Activated CD4-positive, alpha-beta T cell treated with anti-CD3 and anti-CD28 coated beads, Interleukin-2, amount 50 U/mL, for 1 hour (primary cell): ENCODE measurements at places on chromosomes 6 and 20.

GRCh38 chr6:115932481-115932880 is 128.2 kb downstream of the FRK start:
- no peak for DNase-seq

DNA sequence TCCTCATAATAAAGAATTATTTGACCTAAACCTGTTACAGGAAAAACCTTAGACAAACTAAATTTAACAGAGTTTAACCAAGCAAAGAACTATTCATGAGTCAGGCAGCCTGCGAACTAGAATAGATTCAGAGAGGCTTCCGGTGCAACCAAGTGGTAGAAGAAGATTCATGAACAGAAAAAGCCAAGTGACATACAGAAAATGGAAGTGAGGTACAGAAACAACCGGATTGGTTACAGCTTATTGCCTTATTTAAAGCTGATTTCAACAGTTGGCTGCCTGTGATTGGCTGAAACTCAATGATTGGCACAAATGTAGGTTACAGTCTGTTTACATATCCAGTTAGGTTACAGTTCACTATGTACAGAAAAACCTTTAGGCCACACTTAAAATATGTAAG is 10.1 kb downstream of the PPP1R3G start:
- no peak for DNase-seq

GRCh38 chr20:5008759-5009158 is 7.4 kb upstream of the SLC23A2 start:
- DNase-seq, result no peak

- no peak for DNase-seq
These were observed 403.4 kb downstream of the HDGFL1 start for GRCh38 chr6:22972771-22973170.

DNA sequence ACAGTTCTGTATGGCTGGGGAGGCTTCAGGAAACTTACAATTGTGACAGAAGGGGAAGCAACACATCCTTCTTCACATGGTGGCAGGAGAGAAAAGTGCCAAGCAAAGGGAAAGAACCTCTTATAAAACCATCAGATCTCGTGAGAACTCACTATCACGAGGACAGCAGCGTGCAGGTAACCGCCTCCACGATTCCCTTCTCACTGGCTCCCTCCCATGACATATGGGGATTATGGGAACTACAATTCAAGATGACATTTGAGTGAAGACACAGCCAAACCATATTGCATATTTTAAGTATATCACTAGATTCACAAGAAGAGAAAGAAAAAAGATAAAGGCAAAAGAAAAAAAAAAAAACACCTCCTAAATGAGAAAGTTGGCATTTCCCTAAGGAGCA is 431.9 kb upstream of the RGS17 start:
- no peak for DNase-seq

DNA sequence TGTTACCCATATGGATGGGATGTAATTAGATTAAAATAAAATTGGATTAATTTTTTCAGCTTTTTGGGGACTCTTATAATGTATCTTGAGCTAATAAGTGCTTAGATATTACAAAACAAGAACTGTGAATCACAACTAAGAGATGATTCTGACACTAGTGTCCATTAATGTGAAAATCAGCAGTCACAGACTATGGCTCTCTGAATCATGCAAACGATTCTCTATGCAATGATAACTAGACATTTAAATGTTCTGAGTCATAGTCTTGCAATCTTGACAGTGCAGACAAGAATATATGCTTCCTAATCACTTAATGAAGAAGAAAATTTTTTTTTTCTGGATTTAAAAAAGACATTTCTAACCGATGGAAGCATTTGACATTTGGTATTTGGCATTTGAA is 82.2 kb upstream of the OPRM1 start:
- no peak for DNase-seq

DNA sequence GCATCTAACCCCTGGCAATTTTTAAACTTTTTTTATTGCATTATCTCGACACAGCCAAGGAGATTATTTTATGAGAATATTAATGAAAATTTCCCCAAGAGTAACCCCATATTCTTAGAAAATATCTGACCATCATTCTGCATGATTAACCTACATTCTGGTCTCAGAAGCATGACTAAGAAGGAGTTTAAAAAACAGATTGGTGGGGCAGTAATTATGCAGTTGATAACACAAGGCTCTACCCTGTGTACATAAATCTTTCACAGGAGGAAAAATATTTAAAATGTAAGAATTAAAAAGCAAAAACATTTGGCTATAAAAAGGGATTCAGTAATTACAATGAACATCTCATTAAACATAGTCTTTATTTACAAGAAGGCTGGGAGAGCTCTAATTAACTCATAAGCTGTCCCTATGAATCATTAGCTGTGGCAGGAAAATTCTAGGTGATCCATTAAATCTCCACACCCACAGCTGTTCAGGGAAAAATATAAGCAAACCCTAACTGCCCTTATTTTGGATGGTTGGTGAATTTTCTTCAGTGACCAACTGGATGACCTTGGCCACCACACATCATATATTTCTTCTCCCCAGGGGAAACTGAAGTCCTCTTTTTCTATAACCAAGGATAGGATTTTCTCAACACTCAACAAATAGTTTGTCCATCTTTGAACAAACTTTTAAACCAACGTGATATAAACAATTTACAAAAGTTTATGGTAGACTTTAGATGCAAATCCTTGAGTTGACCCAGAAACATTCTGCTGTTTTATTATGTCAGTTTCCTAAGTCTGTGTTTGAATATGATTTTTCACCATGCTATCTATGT is 59.5 kb downstream of the PDE7B start:
- no peak for DNase-seq

DNA sequence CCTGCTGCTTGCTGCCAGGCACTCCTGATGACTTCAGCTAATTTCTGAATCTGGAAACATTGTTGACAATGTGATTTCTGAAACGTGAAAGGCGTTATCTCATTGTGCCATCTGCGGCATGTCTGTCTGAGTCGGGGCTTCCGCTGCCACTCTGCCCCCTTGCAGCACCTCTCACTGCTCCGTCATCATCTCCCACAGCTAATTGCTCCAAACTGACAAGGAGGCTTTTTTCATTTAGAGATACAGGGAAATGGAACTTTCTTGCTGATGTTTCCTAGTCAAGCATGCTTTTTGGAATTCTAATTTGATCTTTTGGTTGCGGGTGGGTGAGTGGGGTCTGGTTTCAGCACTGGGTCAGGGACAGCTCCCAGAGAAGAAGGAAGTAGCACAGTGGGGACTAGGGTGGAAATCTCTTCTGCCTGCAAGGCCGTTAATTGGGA is 233.5 kb downstream of the DHX35 start:
- DNase-seq, result no peak

- no peak for DNase-seq
These were observed 16.0 kb downstream of the CNBD2 start for GRCh38 chr20:35984382-35984781.

DNA sequence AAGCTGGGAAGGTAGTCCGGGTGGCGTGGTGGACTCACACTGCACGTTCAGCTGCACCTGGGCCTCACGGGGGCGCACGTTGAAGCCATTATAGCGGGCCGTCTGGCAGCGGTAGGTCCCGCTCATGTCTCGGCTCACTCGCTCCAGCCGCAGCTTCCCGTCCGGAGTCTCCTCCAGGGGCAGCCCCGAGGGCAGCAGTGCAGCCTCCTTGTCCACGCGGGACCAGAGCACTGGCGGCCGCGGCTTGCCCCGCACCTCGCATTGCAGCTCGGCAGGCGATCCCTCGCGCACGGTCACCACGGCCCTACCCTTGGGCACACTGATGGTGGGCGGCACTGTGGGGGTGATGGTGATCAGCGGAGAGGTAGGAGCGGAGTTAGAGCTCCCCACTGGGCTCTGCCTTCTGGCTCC is 47.6 kb downstream of the MDGA1 start:
- no peak for DNase-seq

DNA sequence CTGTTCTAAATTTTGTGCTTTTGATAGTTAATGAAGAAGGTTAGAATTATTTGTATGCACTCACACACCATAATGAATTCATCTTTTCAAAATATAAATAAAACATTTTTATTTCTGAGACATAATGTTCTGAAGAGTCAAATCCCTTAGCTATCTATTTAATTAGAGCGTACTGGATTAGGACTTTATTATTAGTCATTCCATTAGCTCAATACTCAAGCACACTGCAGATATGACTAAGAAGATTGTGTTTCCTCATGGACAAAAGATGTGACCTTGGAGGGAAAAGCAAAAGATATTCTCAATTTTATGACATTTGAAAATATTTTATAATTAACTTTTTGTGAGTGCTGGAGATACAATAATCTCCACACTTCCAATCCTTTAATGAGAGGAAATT is 666.4 kb downstream of the CD109 start:
- no peak for DNase-seq

DNA sequence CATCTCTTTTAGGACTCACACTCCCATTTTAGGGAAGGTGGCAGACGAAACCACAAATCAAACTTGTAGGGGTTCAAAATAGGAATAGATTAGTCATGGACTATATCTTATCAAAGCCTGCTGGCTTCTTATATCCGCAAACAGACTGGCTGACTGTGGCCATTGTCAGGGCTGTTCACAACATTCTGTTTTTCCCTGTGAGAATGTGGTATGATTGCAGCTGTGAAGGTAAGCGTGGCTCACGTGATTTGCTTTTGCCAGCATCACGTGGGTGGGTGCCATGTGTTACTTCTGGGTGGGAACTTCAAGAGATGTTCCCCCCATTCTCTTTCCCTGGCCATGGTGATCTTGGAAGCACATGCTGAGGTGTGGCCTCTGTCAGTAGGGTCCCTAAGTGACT is 5.9 kb downstream of the IP6K3 start:
- DNase-seq, result no peak

GRCh38 chr6:109770779-109771178 is 79.7 kb downstream of the FIG4 start:
- no peak for DNase-seq
